ENCODE measurements at places on chromosomes 7 and 10.

DNA sequence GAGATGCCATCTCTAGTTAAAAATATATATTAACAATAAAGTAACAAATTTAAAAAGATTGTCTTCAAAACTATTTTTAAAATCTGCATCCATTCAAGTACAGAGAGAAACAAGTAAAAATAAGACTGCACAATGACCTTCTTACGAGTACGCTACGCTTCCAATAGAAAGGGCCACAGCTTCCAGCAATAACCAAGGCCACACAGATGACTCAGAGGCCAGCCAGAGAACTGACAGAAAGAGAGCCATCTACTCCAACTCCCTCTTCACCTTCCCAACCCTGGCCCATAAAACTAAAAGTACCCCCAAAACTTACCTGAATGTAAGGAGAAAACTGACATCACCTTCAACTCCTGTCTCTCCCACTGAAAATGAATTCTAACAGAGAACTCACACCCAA lies 26.8 kb downstream of the PILRA start:
- no peak for DNase-seq

DNA sequence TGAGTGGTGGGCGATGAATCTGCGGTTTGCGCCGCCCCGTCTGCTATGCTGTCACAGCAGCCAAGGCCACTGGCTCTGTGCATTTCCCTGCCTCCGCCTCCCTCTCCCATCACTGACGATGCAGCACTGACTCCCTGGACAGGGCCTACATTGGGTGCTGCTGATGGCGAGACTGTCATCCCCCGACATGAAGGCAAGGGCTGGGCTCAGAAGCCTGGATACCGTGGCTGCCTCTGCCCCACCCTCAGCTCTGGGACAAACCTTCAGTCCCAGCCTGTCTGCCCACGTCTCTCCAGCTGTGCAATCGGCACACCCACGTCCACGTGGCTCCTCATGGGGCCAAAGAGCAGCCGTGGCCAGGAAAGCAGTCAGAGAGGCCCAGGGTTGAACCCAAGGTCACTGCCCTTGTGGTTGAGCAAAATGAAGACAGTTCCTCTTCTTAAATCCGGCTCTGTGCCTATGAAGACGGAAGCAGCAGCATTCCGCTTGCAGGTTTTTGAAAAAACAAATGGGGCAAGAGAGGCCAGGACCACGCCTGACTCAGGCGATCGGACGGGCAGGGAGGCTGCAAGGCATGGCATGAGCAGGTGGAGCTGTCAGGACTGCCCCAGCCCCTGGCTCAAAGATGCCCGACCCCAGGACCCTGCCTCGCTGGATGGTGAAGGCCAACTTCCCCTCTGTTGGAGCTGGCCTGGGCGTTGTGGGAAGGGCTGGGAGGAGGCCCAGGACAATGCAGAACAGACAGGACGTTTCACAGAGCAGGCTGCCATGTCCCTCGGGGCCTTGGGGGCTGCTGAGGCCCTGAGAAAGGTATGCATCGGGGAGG lies 517.5 kb downstream of the DNAJB6 start:
- DNase-seq = no peak

DNA sequence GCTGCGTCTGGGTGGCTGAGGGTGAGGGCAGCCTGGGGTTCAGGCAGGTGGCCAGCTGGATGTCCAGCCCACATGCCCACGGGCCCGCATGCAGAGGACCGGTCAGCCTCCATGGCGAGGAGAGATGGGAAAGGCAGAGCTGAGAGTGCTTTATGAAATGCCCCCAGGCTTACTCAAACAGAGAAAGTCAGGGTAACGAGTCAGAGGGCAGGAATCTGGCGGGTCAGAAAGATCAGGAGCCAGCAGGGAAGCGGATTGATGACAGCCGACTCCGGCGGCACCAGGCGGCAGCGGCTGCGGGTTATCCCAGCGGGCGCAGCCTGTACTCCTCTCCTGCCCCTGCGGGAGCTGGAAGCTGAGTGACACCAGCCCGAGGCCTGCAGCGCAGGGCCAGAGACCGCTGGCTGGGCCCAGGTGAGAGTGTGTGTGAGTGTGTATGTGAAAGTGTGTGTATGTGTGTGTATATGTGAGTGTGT lies 13.4 kb downstream of the SLC13A4 start:
- no peak for DNase-seq

DNA sequence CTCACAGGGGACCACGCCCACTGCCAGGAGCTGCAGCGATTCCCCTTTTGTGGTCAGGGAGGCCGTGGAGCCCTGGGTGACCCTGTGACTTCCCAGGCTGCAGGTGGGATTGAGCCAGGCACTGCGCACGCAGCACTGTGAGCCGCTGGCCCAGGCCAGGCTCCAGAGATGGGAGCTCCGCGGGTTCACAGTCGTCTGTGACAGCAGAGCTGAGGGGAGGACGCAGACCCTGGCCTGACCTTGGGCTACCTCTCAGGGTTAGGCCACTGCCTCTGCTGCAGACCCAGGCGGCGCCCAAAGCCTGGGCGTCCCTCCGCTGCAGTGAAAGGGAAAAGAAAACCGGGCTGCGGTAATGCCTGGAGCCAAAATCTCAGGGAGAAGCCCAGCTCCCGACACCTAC lies 107.5 kb upstream of the GPR26 start:
- DNase-seq = no peak

DNA sequence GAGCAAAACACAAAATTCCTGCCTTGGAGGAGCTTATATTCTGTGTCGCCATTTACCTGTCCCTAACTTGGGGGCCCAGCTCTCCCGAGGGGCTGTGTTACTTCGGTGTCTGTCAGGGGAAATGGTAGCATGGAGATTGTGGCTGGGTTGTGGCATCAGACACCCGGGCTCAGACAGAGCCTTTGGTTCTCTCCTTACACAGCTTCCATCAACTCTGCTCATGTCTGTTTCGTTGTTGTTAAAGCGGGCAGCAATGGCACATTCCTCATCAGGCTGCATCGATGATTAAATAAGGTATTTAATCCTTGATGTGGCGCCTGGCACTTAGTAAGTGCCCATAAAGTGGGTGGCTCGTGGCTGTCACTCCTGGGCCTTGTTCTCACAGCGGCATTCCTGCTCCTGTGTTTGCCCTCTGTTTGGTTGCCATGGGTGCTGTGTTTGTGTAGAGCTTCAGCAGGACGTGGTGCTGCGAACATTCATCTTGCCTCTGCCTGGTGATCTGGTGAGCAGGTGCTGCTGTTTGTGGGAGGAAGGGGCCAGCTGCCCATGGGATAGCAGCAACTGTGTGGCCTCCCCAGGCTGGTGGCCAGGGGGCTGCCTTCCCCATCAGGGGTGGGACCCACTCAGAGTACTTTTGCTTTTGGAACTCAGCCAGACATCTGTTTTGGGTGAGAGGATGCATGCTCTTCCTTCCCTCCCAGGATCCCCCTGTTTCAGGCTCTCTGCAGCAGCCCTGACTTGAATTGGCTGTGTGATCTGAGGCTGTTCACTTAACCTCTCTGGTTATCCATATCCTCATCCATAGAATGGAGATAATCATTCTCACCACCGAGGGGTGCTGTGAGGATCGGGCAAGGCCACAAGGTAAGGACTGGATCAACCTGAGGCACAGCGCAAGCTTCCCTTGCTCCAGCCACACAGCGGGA lies 207.2 kb upstream of the SVIL start:
- peak; percentile 74 for DNase-seq

- DNase-seq = peak; percentile 21
Observed at GRCh38 chr10:119416855-119417254, 125.7 kb downstream of the RGS10 start.

DNA sequence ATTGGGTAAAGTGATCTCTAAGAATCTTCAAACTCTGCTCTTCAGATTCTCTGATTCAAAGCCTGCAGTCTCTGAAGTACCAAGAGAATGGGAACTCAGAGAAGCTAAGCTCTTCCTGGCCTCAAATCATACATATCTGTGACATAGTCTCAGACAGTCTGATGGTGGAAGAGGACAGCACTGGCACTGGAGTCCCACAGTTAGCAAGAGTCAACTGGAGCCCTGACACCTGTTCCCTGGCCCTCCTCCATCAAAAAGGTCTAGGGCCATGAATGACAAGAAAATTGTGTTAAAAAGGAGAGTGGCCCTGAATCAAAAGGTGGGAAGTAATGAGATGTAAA lies 37.7 kb downstream of the PRSS2 start:
- no peak for DNase-seq
